ENCODE measurements at places on chromosomes 6 and 20.

DNA sequence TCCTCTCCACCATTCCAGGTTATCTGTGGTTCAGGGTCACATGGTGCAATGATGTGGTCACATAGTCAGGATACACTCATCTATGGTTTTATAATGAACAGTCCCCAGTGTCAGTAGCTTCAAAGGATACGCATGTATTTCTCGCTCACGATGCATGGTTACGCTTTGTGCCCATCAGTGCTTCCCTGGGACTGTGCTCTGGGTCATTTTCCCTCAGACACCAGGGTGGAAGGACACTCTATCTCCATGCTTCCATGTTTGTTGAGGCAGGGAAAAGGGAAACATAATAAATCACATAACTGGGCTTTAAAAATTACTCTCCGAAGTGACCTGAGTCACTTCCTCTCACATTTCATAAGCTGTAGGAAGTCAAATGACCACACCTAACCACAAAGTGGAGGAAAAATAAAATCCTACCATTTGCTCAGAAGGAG lies 394.8 kb upstream of the NOX3 start:
- DNase-seq: no peak

DNA sequence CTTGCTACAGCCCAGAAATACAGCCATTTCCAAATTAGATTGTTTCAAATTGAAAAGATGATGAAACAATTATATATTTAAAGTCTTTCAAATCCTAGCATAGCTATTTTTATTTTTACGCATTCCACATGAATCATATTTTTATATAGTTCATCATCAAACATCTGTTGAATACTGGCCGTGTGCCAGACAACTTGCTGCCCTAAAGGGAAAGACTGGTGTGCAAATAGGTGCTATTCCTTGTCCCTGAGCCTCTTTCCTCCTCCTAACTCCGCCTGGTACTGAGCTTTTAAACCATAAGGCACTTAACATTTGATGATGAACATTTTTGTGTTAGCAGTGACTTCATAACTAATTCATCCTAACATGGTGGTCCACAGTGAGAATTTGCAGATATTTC lies 18.7 kb upstream of the PLCG1 start:
- DNase-seq: no peak

GRCh38 chr20:56624786-56625681 lies 4.1 kb upstream of the TFAP2C start:
- no peak for DNase-seq

- peak; percentile 27 for DNase-seq
Observed at GRCh38 chr20:44388466-44389023, 33.0 kb downstream of the HNF4A start.

DNA sequence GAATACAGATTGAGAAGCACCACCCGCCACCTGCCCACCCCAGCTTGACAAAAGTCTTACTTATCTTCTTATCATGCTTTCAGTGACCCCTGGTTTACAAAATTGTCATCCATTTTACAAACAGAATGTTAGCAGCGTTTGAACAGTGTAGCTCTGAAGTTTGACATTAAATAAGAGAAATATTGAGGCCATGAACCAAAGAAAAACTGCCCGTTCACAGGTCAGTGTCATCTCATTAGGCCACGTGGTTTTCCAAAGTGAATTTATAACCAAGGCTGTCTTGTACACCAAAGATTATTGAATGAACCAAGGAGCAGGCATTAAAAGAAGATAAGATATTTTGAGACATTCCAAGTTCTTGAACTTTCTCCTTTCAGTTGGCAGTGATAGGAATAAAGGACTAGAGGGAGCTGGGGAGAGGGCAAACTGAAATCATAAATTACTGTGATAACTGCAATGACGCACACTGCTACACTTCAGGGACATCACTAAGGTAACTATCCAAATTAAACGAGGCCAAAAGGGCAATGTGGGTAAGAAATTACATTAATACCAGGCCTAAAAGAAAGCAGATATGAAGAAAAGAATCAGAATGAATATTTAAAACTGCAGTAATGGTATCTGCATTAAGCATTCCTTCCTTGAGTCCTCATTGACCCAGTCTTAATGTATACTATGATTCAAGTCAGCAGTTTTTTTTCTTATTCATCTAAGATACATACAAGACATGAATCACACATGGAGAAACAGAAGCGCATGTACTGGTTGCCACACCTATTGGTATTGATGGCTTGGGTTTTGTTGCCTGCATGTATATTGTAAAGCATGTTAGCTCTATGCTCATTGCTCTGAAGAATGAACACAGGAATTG lies 159.8 kb upstream of the ARG1 start:
- no peak for DNase-seq

GRCh38 chr20:39225536-39225935 lies 263.4 kb downstream of the DHX35 start:
- no peak for DNase-seq

DNA sequence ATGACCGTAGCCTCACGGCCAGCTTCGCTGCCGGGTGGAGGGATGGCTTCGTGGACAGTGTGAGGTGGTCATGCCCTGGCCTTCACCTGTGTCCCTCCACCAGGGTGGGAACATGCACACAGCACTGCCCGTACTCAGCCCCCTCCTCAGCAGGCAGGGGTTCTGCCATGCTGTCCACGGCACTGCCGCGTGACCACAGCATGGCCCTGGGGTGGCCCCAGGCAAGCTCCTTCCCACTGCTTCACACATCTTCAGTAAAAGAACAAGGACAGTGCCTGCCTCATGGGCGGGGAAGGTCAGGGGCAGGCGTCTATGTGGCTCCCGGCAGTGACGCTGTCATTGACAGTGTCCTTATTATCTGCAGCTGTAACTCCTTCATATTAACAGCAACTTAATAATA lies 205.9 kb downstream of the TAF4 start:
- DNase-seq: no peak

DNA sequence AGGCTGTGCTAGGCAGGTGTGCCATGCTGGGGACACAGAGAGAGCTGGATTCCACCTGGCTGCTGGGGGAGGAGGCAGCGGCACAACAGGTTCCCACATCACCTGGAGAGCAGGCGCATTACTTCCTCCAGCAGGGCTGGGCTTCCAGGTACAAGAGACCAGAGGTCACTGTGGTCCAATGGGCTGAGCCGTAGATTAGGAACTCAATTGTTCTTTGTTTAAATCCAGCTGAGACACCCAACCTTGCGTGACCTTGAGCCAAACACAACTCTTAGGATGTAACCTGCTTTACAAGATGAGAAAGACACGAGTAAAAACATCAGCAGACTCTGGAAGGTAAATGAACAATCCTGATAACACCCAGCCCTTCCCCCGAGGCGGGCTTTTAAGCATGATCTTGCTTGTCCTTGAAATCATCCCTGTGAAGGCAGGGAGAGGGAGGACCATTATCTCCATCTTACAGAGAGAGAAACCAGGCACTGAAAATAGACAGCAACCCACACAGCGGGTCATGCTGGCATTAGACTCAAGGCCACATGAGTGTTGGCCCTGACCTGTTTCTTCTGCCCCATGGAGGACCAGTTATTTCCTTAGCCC lies 216.5 kb upstream of the RREB1 start:
- no peak for DNase-seq

DNA sequence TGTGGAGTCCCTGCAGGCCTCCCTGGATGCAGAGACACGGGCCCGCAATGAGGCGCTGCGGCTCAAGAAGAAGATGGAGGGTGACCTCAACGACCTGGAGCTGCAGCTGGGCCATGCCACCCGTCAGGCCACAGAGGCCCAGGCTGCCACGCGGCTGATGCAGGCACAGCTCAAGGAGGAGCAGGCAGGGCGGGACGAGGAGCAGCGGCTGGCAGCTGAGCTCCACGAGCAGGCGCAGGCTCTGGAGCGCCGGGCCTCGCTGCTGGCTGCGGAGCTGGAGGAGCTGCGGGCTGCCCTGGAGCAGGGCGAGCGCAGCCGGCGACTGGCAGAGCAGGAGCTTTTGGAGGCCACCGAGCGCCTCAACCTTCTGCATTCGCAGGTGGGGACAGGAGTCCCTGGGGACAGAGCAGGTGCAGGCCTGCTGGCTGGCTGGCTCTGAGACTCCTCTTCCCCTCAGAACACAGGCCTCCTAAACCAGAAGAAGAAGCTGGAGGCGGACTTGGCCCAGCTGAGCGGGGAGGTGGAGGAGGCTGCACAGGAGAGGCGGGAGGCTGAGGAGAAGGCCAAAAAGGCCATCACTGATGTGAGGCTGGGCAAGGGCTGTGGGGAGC lies 44.7 kb downstream of the MYH7B start:
- DNase-seq: no peak

DNA sequence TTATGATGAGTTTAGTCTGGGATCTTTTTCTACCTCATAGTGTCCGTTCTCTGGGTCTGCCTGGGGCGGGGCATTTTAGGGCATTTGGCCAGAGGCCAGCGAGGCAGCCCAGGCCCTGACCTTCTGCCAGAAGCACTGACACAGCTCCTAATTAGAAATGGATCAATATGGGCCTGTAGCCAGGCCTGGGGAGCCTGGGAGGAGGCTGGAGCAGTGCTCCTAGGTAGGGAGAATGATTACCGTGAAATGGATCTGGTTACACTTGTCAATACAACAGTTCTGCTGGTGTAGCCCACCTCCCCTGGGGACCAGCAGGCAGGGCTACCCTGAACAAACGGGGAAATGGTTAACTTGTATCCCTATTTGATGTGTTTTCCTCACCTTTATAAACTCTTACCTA lies 23.0 kb downstream of the RALY start:
- no peak for DNase-seq

DNA sequence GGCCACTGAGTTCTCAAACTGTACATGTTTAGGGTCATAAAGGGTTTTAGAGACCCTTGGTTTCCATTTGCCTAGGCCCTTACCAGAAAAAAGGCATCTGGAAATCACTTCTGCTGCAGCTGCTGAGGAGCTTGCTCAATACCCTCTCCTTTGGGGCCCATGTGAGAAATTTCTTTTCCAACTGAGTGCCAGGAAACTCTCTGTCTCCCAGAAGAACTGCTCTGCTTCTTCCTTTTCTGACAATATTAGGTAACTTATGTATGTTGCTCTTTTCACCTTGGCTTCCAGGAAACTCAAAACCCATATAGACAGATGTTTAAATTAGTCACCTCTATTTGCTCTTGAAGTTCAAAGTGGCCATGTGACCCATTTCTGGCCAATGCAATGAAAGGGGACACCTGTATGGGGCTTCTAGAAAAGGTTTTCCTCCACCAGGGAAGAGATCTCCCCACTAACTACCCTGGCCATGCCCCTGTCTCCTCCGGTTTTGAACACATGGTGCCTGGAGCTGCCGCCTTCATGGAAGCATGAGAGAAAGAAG lies 121.6 kb downstream of the PREX1 start:
- no peak for DNase-seq

DNA sequence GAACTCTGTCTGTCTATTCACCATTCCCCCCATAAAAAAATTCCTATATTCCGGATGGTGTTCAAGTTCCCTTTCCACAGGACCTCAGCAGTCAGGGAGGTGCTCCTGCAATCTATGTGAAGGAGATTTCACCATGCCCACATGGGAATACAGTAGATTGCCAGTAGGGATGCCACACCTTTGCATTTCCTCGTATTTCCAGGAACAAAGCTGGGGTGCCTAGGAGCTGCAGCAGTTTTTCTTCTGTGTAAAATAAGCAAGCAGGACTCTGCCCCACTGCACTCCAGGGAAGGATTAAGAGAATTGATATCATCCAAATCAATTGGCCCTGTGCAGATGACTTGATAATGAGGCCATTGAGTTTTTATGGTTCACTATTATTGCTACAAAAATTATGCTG lies 7.4 kb upstream of the KIF16B start:
- no peak for DNase-seq

DNA sequence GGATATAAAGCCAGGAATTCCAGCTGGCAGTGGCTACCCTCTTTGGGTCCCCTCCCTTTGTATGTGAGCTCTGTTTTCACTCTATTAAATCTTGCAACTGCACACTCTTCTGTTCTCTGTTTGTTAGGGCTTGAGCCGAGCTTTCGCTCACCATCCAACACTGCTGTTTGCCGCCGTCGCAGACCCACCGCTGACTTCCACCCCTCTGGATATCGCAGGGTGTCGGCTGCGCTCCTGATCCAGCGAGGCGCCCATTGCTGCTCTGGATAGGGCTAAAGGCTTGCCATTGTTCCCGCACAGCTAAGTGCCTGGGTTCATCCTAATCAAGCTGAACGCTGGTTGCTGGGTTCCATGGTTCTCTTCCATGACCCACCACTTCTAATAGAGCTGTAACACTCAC lies 1433.5 kb upstream of the ADGRB3 start:
- no peak for DNase-seq

- no peak for DNase-seq
Observed at GRCh38 chr6:20708367-20709124, 174.3 kb downstream of the CDKAL1 start.

GRCh38 chr6:112502351-112503090 lies 155.4 kb downstream of the RFPL4B start:
- no peak for DNase-seq

DNA sequence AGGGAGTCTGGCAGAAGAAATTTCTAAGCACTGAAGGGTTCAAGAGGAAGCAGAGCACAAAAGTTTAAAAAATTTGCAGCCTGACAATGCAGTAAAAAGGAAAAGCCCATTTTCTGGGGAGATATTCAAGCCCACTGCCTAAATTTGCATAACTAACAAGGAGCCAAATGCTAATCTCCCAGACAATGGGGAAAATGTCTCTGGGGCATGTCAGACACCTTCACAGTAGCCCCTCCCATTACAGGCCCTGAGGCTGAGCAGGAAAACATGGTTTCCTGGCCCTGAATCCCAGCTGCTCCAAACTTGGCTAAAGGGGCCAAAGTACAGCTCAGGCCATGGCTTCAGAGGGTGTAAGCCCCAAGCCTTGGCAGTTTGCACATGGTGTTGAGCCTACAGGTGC lies 908.5 kb upstream of the MANEA start:
- no peak for DNase-seq

DNA sequence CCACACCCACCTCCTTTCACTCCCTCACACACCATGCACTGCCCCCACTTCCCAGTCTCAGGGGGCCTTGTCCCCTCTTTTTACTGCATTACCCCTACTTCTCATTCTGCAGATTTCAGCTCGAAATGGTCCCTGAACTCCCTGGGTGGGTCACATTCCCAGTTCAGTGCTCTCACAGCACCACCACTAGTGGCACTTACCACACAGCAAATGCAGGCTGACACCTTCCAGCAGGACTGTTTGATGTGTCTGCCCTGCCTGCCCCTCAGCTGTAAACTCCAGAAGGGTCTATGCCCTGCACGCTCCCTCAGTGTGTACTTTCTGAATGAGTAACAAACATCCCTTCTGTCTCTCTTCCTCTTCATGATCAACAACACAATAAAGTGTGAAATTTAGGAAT lies 4.0 kb downstream of the DYNLT1 start:
- no peak for DNase-seq

DNA sequence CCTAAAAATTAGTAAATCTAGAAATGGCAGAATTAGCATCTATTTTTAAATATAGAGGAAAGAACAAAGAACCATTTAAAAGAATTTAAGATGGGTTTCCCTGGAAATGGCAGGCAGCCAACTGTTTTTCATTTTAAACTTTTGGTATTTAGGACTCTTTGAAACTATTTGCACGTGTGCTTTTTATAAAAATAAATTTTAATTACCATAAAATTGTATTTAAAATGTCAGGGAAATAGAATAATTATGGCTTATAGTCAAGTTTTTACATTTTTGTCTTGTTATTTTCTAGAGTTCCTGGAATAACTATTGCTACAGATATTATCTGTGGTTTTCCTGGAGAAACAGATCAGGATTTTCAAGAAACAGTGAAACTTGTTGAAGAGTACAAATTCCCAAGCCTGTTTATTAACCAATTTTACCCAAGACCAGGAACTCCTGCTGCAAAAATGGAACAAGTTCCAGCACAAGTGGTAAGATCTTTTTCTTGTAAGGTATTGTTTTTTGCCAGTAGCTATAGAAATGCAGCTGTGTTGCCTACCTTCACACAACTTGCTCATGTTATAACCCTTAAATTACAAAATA lies 528.7 kb upstream of the SOX4 start:
- no peak for DNase-seq

- DNase-seq: no peak
Observed at GRCh38 chr20:43040427-43040826, 149.3 kb downstream of the PTPRT start.

Data from AG09319 (cell line).